ENCODE measurements at places on chromosomes 5 and 9.

DNA sequence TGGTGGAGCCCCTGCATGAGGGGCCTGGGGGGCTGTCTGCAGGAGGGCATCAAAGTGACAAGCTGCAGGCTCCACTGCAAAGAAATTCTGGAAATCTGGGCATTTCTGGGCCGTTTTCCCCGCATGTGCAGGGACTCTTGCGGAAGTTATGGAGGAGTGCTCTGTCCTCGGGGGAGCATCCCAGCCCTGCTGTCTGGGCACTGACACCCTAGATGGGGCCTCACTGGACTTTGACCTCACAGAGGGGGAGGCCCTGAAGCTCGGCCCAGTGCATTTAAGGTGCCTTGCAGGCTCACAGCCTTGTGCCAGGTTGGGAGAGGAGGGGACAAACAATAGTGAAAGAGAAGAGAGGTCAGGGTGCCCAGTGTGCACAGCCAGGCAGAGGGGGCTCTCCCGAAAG lies 35.4 kb downstream of the LHX3 start:
- no peak for DNase-seq

DNA sequence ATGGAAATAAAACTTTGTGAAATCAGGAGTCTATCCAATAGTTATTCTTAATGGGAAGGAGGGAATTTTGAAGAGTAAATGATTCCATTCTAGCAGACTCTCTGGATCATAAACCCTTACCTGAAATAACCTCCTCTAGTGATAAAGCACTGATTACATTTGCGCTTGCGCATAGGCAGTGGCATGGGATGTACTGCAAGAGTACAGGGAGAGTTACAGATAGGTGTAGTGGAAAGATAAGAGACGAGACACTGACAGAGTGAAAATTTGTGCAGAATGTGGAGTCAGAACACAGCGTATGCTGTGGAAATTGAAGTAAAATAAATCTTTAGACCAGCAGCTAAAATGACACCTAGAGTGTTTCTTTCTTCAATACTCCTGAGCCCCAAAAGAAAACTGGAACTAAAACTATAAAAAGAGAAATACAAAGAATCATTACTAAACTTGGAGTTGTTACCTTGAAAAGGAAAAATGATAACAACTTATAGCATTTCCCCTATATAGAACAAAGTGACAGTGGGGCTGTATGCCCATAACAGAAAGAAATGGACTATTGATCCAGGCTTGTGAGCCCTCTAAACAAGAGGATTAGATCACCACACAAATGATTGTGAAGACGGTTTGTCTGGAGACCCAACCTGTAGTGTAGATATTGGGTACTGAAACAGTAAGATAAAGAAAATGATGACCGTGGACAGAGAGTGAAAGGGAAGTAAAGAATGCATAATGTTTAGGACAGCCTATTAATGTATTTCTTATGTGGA lies 1471.2 kb upstream of the NUDT12 start:
- no peak for DNase-seq

GRCh38 chr9:128685636-128686489 lies 3.2 kb upstream of the SET start:
- DNase-seq = no peak

- no peak for DNase-seq
These were observed 47.9 kb upstream of the HSPA9 start for GRCh38 chr5:138623053-138623452.

GRCh38 chr9:16501141-16501540 lies 369.3 kb downstream of the BNC2 start:
- no peak for DNase-seq

DNA sequence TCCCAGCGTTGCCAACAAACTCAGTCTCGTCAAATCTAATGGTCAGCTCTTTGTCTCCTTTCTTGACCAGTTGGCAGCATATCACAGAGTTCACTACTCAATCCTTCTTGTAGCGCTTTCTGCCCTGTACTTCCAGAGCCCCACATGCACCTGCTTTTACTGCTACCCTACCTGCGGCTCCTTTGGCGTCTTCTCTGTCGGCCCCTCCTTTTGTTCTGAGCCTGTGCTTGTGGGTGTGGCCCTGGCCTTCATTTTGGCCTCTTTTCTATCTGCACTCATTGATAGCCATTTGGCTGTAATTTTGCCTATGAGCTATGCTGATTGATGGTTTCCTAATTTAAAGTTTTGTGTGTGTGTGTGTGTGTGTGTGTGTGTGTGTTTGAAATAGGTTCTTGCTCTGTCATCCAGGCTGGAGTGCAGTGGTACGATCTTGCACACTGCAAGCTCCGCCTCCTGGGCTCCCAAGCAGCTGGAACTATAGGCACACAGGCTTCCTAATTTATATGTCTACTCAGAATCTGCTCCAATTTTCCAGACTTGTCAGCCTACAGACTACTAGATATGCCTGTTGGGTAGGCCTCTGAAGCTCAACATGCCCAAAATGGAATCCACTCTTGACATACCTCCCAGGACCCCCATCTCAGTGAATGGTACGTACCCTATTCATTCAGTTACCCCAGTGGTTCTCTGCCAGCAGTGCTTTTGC lies 32.3 kb downstream of the ARPC5L start:
- no peak for DNase-seq

- no peak for DNase-seq
These were observed 71.1 kb downstream of the MLLT3 start for GRCh38 chr9:20551236-20551635.

GRCh38 chr9:115442054-115442453 lies 324.1 kb upstream of the TNC start:
- DNase-seq = no peak

GRCh38 chr9:115627511-115627910 lies 509.6 kb upstream of the TNC start:
- no peak for DNase-seq

GRCh38 chr5:152546493-152546892 lies 141.4 kb upstream of the NMUR2 start:
- DNase-seq = no peak

All from left renal cortex interstitium (tissue), 4 donors.